ENCODE measurements at places on chromosomes 7 and 10. TPM values are rescaled to one million over a fixed set of nuclear protein-coding genes. Genes with fewer than 3 reads are reported as not detected.

DNA sequence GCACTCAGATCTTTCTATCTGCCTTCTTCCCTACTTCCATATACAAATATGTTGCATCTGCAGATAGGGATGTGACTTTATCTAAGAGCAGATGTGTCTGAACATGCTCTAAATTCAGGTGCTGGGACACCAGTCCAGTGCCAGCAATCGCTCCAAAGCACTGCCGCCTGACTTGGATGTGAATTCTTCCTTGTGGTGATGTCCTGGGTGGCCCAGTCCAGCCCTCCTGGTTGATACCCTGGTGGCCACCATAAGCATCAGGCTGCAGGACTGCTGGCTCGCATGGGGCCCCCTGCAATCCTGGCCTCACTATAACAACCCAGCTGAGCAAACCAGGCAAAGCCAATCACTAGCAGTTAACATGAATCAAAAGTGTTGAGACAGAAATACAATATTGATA lies 149.2 kb upstream of the PDE1C start:
- DNase-seq: peak; percentile 45
- no peaks in the 10 kb centered on the region for H3K27me3 ChIP-seq
- H3K4me3 ChIP-seq: no peak overlapping the region
- H3K4me1 ChIP-seq: no peaks in the 10 kb centered on the region
- H3K36me3 ChIP-seq: no peaks in the 10 kb centered on the region

GRCh38 chr7:26444555-26444954 lies 152.9 kb downstream of the SNX10 start:
- no peaks in the 10 kb centered on the region for H3K27me3 ChIP-seq
- no peak overlapping the region for H3K4me3 ChIP-seq
- no peaks in the 10 kb centered on the region for H3K4me1 ChIP-seq
- H3K27ac ChIP-seq: no peak overlapping the region
- H3K36me3 ChIP-seq: no peaks in the 10 kb centered on the region

GRCh38 chr10:74024600-74024999 lies 26.7 kb downstream of the VCL start:
- H3K27ac ChIP-seq: peak overlapping the region; percentile 46
- peaks cover 82% of the 10 kb centered on the region for H3K4me1 ChIP-seq
- no peaks in the 10 kb centered on the region for H3K27me3 ChIP-seq
- peaks cover 5% of the 10 kb centered on the region for H3K36me3 ChIP-seq
- DNase-seq: no peak

GRCh38 chr7:158680754-158681153 lies 23.9 kb downstream of the NCAPG2 start:
- no peak overlapping the region for H3K4me3 ChIP-seq
- peaks cover 10% of the 10 kb centered on the region for H3K36me3 ChIP-seq
- DNase-seq: no peak
- no peak overlapping the region for H3K27ac ChIP-seq
- no peaks in the 10 kb centered on the region for H3K4me1 ChIP-seq
- no peaks in the 10 kb centered on the region for H3K27me3 ChIP-seq

- no peaks in the 10 kb centered on the region for H3K36me3 ChIP-seq
- DNase-seq: no peak
- H3K4me3 ChIP-seq: no peak overlapping the region
- no peaks in the 10 kb centered on the region for H3K27me3 ChIP-seq
- peaks cover 100% of the 10 kb centered on the region for H3K4me1 ChIP-seq
Observed at GRCh38 chr10:79147796-79148451, 79.2 kb downstream of the ZMIZ1 start.

DNA sequence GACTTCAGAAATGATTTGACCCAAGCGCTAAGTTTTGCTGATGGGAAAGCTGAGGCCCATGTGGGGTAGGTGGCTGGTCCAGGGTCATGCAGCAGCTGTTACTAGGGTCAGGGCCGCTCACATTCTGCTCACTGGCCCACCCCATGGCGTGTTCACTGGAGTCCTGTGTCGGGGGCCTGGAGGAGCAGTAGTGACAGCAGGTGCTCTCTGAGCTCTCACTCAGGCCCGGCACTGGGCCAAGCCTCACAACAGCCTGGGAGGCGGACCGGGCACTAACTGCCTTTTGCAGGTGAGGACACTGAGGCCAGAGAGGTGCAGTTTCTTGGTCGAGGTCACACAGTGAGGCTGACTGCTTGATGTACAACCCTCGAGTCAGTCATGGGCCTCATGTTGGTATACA lies 82.7 kb downstream of the GLRX3 start:
- H3K27ac ChIP-seq: no peak overlapping the region
- no peak for DNase-seq
- no peaks in the 10 kb centered on the region for H3K27me3 ChIP-seq
- no peak overlapping the region for H3K4me3 ChIP-seq
- no peaks in the 10 kb centered on the region for H3K4me1 ChIP-seq

DNA sequence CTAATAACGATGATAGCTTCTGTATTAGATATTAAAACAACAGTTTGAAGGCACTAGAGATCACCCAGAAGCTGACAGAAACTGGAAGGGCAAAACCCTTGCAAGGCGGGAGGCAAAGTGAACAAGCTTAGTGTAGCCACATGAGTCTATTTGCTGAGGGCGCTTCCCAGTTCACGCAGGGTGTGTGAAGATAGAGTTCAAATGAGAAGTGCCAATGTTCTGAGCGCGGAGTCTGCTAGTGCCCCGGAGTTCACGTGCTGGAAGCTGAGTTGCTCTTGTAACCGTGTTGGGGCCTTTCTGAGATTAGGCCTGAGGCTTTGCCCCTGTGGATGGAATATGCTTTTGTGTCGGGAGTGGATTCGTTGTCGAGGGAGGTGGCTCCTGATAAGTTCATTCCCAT lies 16.6 kb upstream of the GTPBP4 start:
- peaks cover 17% of the 10 kb centered on the region for H3K4me1 ChIP-seq
- no peaks in the 10 kb centered on the region for H3K27me3 ChIP-seq
- no peaks in the 10 kb centered on the region for H3K36me3 ChIP-seq
- DNase-seq: no peak
- no peak overlapping the region for H3K4me3 ChIP-seq

GRCh38 chr7:69374044-69374425 lies 224.2 kb upstream of the AUTS2 start:
- no peaks in the 10 kb centered on the region for H3K27me3 ChIP-seq
- peaks cover 9% of the 10 kb centered on the region for H3K4me1 ChIP-seq
- H3K4me3 ChIP-seq: no peak overlapping the region
- no peak for DNase-seq
- no peaks in the 10 kb centered on the region for H3K36me3 ChIP-seq

DNA sequence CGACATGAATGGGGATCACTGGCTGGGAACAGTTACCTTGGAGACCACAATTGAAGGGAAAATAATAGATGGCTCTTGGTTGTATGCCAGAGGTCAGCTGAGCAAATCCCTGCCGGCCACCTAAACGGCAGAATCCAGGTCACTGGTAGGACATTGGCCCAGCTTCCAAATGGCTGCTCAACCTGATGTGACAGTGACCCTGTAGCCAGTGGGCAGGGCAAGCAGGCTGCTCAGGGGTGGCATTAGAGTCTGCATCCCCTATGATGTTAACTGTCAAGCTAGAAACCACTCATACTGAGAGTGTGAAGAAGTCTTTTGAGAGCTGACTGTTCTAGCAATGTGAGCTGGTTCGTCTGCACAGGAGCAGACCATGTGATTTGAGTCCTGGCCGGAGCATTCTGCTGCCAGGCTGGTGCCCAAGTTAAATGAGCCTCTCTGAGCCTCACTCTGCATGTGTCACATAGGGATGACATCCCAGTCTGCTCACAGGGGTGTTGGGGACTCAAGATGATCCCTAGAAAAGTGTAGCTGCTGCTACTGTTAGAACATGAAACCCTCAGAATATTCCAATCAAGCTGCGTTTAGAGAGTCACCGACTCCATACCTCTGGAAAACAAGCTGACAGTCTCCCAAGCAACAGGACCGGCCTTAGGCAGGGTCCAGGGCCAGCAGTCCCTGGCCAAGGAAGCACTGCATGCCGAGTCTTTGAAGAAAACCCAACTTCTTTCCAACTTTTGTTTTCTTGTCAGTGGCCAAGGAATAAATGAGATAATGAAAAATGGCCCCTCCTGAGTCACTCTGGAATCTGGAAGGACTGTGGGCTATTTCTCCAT lies 69.7 kb downstream of the VWA2 start:
- peaks cover 6% of the 10 kb centered on the region for H3K27me3 ChIP-seq
- peaks cover 46% of the 10 kb centered on the region for H3K36me3 ChIP-seq
- H3K4me3 ChIP-seq: no peak overlapping the region
- no peak overlapping the region for H3K27ac ChIP-seq

- no peaks in the 10 kb centered on the region for H3K4me1 ChIP-seq
- H3K4me3 ChIP-seq: no peak overlapping the region
- H3K27me3 ChIP-seq: no peaks in the 10 kb centered on the region
- no peak overlapping the region for H3K27ac ChIP-seq
Observed at GRCh38 chr10:110523736-110524135, 26.0 kb downstream of the DUSP5 start.

DNA sequence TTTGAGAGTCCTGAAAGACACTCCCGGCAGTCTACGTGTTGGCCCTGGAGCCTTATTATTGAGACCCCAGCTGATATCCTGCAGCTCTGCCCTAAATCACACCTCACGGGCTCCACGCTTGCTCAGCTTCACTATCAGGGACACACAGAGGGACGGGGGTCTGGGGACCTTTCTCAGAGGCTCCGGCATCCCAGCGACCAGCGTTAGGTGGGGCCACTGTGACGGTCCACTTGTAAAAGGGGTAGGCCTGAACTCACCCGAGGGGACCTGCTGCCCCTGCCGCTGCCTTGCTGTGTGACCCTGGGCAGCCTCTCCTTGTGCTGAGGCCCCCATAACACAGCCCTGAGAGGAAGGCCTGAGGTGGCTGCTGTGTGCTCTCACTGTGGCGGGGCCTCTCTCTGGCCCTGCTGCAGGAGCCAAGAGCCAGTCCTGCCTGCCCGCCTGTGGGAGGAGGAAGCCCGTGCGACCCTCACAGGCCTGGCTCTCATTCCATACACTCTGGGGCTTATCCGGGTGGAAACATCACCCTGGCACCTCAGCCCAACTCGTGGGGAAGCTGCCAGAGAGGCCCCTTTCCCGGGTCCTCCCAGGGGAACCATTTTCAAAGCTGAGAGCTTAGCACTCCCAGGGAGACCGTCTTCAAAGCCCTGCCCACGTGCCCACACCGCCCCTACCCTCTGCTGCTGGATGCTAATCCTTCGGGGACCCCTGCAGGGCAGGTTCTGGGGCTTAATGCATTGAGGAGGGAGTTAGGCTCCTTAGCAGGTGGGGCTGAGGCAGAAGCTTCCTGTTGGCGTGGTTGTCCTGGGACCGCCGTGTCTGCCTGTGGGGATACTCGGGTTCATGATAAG lies 21.7 kb downstream of the AQP1 start:
- H3K36me3 ChIP-seq: no peaks in the 10 kb centered on the region
- H3K27me3 ChIP-seq: no peaks in the 10 kb centered on the region
- H3K4me3 ChIP-seq: no peak overlapping the region
- H3K27ac ChIP-seq: no peak overlapping the region
- DNase-seq: peak; percentile 87

The OR2A12 gene
- not detected for total RNA-seq

The USP6NL gene
- 10.4 TPM for total RNA-seq

- peaks cover 21% of the 10 kb centered on the region for H3K36me3 ChIP-seq
- H3K27ac ChIP-seq: peak overlapping the region; percentile 55
- peaks cover 40% of the 10 kb centered on the region for H3K4me1 ChIP-seq
Observed at GRCh38 chr7:77684030-77684429, 12.2 kb upstream of the RSBN1L start.

DNA sequence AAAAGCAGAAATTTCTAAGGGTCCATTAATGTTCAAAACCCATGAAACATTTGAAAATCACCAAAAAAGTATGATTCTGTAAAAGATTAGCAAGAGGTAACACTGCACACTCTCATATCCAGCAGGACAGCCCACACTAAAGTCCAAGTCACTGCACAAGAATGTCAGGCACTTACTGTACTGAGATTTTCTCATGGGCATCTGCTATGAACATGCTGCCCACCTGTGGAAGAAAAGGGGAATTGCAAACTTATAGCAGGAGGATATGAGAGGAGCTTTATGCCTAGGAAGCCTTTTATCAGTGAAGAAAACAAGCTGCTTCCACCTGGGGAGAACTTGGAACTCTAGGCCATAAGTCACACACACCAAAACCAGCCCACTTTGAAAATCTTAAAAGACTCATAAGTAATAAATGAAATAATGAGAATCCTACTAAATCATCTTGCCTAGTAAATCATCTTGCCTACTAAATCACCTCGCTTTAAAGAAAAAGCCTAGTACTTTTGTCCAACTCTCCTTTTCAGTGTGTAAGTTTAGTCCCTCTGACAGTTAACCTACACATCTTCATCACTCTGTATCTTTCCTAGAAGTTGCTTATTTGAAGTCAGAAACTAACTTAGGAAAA lies 46.1 kb downstream of the ARMH3 start:
- H3K27ac ChIP-seq: no peak overlapping the region
- H3K36me3 ChIP-seq: peaks cover 11% of the 10 kb centered on the region
- no peaks in the 10 kb centered on the region for H3K27me3 ChIP-seq
- no peak for DNase-seq

- peaks cover 4% of the 10 kb centered on the region for H3K4me1 ChIP-seq
- no peak overlapping the region for H3K4me3 ChIP-seq
- H3K27me3 ChIP-seq: no peaks in the 10 kb centered on the region
- H3K36me3 ChIP-seq: no peaks in the 10 kb centered on the region
Observed at GRCh38 chr7:112025556-112025955, 180.6 kb downstream of the DOCK4 start.

The GRB10 gene
- 67.9 TPM for total RNA-seq

DNA sequence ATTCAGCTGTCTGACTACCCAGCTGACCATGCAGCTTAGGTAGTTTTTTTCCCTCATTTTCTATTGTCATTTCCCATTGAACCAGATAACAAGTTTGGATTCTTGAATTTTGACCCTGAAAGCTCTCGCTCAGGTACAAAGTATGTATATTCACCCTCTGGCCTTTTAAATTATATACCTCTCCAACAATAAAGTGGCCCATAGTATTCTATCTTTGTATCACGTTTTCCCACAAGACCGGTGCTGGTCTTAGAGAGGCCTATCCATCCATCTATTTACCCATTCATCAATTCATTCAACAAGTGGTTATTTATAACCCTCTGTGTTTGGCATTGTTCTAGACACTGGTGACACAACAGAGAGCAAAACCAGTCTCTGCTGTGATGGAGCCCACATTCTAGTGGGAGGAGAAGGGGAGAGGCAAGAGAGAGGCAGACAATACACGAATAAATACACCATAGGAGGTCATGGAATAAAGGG lies 35.2 kb upstream of the NPSR1 start:
- no peak for DNase-seq
- H3K27me3 ChIP-seq: no peaks in the 10 kb centered on the region
- no peak overlapping the region for H3K27ac ChIP-seq

The ANXA8L1 gene
- total RNA-seq: not detected

DNA sequence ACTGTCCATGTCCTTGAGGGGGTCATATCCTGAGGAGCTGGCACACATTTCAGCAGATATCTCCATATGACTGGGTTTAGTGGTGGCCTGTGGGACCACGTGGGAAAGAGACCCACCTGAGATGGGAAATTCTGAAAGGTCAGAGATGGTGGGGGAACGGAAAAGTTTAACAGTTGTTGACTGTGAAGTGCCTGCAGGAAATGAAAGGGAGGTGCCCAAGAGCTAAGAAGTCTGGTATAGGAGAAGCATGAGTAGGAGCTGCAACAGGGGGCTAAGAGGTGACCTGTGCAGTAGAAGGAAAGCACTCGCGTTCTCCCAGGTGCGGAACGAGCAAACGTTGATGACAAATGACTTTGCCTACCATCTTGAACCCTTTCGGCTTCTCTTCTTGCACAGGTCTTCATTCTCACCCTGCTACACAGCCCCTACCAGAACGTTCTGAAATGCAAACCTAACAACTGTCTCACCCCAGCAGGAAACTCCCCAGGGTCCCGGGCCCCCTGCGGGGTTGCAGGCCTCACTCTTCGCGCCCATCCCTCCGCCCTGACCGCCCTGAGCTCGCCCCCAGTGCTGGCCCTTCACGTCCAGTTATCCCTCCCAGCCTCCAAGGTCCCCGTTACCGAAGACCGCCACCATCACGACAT lies 9.8 kb upstream of the FXYD4 start:
- H3K36me3 ChIP-seq: no peaks in the 10 kb centered on the region
- no peak for DNase-seq
- peak overlapping the region; percentile 75 for H3K27ac ChIP-seq
- H3K4me1 ChIP-seq: peaks cover 16% of the 10 kb centered on the region
- H3K4me3 ChIP-seq: peak overlapping the region; percentile 61

All from esophagus muscularis mucosa (tissue), 4 donors.